ENCODE measurements at places on chromosomes 3 and 15.

DNA sequence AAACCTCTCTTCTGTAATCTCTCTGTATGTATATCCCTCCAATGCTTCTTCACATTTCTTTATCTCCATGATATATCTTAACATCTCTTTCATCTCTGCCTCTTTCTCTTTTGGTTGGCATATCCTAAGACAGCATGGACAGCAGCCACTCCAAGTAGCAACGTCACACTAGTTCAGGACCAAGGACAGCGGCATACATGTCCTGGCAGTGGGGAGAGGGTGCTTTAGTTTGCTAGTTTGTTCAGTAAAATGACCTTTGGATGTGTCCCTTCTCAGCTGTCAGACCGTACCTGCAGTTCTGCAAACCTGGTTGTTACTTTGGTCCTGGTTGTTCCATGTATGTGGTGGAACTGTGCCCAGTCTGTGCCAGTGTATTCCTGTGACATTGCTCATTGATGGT, 225.6 kb upstream of the ROPN1 start:
- peak; percentile 33 for DNase-seq

GRCh38 chr3:124882816-124883747, 4.1 kb downstream of the ITGB5 start:
- no peak for DNase-seq

GRCh38 chr3:55661571-55661970, 174.5 kb upstream of the WNT5A start:
- no peak for DNase-seq

DNA sequence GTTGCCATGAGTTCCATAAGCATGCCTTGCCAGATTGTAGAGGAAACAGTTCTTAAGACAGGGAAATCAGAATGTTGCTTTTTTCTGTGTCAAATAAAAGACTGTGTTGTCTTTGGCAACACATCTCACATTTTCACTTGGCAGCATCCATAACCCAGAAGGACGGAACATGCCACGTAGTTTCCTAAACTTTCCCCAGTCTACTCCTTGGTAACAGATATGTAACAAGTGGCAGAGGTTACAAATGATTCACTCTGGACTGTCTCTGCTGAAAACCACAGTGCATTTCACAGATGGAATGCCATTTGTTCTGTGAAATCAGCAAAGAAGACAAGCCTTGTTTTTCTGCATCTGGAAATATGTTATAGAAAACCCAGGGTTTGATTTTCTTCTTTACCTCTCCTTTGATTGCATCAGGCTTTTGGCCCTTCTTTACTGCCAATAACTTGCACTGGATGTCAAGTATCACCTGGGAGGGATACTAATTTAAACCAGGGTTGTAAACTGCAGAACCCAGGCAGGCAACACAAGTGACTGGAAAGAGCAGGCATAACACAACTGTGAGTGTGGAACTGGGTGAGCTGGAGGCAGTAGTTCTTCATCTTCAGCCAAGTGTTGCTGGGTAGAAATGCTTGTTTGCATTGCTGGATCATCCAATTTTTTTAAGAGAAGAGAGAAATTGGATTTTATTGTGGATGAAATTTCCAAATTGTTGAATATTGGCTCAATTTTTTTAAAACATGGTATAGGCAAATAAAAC, 124.4 kb upstream of the FOXB1 start:
- no peak for DNase-seq

DNA sequence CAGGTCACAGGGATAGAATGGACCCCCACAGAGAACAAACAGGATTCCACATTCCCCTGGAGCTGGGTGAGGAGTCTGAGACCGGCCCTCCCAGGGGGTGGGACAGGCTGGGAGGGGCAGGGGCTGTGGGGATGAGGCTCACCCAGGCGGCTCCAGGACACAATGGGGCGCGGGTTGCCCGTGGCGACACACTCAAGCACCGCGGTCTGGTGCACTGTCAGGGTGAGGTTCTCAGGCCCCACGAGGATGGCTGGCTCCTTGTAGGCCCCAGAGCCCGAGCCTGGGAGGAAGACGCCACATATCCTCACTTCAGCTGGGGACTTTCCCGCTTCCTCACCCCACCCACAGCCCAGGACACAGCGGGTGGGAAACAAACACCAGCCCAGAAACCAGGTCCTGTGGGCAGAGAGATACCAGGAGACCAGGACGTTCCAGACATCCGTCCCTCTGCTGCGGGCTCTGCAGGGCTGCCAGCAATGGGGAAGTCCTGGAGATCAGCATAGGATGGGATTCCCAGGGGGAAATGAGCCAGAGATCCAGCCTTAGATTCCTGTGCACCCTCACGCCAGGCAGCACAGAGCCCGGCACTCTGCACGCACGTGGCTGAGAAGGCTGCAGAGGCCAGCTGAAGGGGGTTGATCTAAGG, 30.2 kb downstream of the RNU5B-1 start:
- DNase-seq, result no peak
